Small intestine (tissue), 16 donors: ENCODE measurements at places on chromosomes 5 and 9. TPM values are rescaled to one million over a fixed set of nuclear protein-coding genes. Genes with fewer than 3 reads are reported as not detected.

The ZNF462 gene
- polyA plus RNA-seq: 13.0 TPM

The PDE6A gene
- not detected for polyA plus RNA-seq

The ZNF782 gene
- 8.0 TPM for polyA plus RNA-seq

The HMMR gene
- polyA plus RNA-seq: 12.7 TPM

The KCNMB1 gene
- 0.72 TPM for polyA plus RNA-seq

The B4GALT1 gene
- 14.9 TPM for polyA plus RNA-seq

The GZMA gene
- polyA plus RNA-seq: 8.6 TPM

The CENPK gene
- 13.7 TPM for polyA plus RNA-seq

The VLDLR gene
- 2.1 TPM for polyA plus RNA-seq

The PCDHB12 gene
- polyA plus RNA-seq: 0.71 TPM

The GCNT4 gene
- polyA plus RNA-seq: 26.0 TPM

The SGCD gene
- 0.27 TPM for polyA plus RNA-seq

The SPIN1 gene
- polyA plus RNA-seq: 24.9 TPM

The ABCA1 gene
- polyA plus RNA-seq: 3.0 TPM

The SLC1A1 gene
- polyA plus RNA-seq: 46.4 TPM

The DRD1 gene
- 0.07 TPM for polyA plus RNA-seq

The CER1 gene
- polyA plus RNA-seq: not detected

The CBY3 gene
- 0.07 TPM for polyA plus RNA-seq

The WDR31 gene
- polyA plus RNA-seq: 1.6 TPM

The C1QTNF3 gene
- 47.0 TPM for polyA plus RNA-seq

The UBE2QL1 gene
- polyA plus RNA-seq: 0.75 TPM

The ANKRD31 gene
- polyA plus RNA-seq: 0.27 TPM

The SURF4 gene
- 84.1 TPM for polyA plus RNA-seq

The SAXO1 gene
- polyA plus RNA-seq: 0.01 TPM

The SKP2 gene
- polyA plus RNA-seq: 10.0 TPM

The OBP2B gene
- not detected for polyA plus RNA-seq

The FCN2 gene
- not detected for polyA plus RNA-seq
